ENCODE measurements at places on chromosomes 5 and 9.

- peak; percentile 6 for DNase-seq
Measured at GRCh38 chr5:176736301-176736930, 73.9 kb upstream of the UNC5A start.

- DNase-seq: no peak
Measured at GRCh38 chr9:88953381-88954029, 37.8 kb upstream of the S1PR3 start.

GRCh38 chr5:137344723-137345322, 154.3 kb downstream of the SPOCK1 start:
- DNase-seq: peak; percentile 30

DNA sequence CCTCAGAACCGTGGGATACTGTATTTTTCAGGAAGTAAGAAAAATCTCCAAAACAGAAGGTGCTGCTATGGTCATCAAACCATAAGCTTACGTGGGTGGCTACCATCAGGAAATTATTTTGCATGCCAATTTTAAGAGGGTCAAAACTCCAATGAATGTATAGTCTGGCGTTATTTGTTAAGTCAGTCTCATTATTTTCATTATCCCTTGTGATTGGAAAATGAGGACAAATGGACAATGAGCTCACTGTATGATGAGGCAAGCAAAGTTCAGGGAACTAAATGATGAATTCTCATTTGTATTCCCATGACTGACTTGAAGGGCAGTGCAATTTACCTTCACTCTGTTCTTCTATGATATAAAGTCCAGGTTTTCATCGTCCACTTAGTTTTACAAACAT, 17.6 kb downstream of the PUM3 start:
- no peak for DNase-seq

- DNase-seq: no peak
Measured at GRCh38 chr5:139872052-139872766, 76.6 kb downstream of the PSD2 start.

GRCh38 chr5:112594095-112594850, 143.4 kb upstream of the APC start:
- no peak for DNase-seq

- DNase-seq: no peak
Measured at GRCh38 chr5:36740259-36740898, 134.0 kb downstream of the SLC1A3 start.

GRCh38 chr5:53614376-53614885, 54.0 kb downstream of the NDUFS4 start:
- no peak for DNase-seq

GRCh38 chr5:27450607-27451006, 412.2 kb upstream of the CDH9 start:
- DNase-seq: no peak

DNA sequence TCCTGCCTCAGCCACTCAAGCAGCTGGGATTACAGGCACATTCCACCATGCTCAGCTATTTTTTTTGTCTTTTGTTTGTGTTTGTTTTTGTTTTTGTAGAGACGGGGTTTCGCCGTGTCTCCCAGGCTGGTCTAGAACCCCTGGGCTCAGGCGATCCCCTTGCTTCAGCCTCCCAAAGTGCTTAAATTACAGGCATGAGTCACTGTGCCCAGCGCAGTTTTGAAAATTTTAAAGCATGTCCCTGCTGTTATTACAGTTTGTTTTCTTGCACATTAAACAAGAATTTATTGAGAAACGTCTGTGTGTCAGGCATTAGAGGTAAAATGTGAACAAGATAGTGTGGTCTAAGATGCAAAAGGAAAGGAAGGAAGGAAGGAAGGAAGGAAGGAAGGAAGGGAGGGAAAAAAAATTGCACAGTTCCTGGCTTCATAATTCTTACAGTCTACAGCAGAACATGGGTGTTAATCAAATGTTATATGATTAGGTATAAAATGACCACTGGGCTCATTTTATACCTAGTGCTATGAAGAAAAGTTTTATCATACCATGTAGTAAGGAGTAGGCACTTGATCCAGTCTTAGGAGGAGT, 205.4 kb downstream of the SNX18 start:
- no peak for DNase-seq

DNA sequence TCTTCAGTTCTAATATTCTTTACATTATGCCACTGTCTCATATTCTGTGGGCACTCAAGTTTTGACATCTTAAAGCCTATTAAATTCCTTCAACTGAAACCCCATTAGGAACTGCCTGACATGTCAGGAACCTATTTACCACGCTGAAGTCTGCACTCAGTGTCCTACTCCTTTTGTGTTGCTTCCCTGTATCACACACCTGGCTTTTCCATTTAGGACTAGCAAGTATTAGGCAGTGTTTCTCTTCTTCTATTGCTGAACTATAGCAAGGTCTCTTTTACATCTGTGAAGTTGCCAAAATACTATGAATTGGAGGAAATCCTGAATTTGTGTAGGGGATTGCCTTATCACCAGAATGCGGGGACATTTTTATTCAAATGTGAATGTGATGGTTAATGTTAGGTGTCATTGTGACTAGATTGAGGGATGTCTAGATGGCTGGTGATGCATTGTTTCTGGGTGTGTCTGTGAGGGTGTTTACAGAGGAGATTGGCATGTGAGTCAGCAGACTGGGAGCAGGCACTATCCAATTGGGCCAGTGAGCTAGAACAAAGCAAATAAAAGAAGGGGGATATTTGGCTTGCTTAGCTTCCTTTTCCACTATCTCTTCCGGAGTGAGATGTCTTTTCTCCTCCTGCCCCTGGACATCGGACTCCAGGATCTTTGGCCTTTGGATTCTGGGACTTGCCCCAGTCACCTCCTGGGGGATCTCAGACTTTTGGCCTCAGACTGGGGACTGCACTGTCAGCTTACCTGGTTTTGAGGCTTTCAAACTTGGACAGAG, 21.2 kb upstream of the VCAN start:
- DNase-seq: no peak

- no peak for DNase-seq
Measured at GRCh38 chr5:93596310-93596675, 13.3 kb downstream of the NR2F1 start.

DNA sequence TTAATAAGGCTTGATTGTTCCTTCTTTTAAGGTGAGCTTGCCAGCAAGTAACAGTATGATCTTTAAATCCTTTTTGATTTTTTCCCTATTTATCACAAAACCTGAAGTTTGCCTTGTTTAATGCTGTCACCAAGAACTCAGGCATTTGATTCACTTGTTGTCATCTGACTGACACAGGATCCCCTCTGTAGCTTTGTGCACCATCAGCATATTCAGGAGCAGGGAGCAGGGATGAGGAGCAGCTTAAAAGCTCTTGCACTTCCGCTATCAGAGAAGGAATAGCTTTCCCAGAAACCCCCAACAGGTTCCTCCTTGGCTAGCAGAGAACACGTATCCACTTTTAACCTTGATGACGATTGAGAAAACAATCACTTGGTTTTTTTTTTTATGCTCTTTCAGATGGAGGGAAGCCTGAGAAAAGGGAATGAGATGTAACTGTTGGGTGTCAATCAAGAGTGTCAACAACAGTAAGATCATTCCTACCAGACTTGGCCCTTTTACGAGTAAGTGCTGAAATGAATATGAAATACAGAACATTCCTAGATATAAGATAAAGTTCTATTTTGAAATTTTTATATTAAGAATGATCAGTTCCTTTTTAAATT, 433.1 kb upstream of the CDH18 start:
- DNase-seq: no peak

GRCh38 chr5:2742921-2743679, 8.4 kb downstream of the IRX2 start:
- DNase-seq: no peak

- DNase-seq: no peak
Measured at GRCh38 chr9:93974151-93974550, 19.0 kb upstream of the BARX1 start.

GRCh38 chr9:38423973-38424843, at the start of gene IGFBPL1:
TSS of gene IGFBPL1 (minus strand) at chr9:38424454. CDS start at chr9:38424424, 30 bp downstream.
- peak; percentile 52 for DNase-seq

DNA sequence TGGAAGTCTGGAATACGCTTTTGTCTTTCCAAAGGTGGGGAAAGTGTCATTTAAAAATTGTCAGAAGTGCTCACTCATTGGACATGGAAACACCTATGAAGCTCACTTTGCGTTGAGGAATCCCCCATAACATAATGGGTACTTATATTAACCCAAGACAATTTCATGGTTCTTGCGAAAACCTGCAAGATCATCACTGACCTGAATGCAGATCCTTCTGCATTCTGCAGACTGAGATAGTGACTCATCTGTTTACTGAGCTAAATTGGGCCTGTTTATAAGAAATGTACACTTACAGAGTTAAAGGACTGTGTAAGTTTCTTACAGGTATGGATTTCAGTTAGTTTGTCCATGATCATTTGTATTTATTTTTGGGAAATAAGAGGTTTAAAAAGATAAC, 153.0 kb downstream of the HMHB1 start:
- no peak for DNase-seq

DNA sequence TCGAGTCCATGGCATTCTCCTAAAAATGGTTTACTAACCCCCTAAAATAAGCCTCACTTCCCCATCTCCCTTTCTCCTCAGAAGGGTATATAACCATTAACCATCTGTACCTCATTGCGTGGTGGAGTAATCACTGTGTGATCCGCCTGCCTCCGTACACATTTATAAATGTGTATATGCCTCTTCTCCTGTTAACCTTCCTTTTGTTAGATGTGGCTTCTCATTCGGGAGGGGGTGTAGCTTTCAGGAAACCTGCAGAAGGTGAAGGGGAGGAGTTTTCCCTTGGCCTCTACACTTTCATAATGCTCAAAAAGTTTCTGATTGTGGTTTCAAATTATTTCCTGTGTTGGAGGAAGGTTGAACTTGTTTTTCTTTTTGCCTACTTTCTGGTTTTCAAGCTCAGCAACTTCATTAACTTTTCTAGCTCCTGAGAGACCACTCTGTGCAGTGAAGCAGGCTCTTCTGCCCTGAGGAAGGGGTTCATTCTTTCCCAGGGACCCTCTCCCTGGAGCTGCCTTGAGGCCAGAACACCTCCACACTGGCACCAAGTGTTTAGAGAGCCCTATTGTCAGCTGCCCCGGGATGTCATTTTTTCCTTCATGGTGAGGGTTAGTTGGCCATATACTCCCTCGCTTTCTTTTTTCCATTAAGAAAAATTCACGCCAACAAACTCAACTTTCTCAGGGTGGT, 46.9 kb downstream of the RASGRF2 start:
- DNase-seq: no peak

DNA sequence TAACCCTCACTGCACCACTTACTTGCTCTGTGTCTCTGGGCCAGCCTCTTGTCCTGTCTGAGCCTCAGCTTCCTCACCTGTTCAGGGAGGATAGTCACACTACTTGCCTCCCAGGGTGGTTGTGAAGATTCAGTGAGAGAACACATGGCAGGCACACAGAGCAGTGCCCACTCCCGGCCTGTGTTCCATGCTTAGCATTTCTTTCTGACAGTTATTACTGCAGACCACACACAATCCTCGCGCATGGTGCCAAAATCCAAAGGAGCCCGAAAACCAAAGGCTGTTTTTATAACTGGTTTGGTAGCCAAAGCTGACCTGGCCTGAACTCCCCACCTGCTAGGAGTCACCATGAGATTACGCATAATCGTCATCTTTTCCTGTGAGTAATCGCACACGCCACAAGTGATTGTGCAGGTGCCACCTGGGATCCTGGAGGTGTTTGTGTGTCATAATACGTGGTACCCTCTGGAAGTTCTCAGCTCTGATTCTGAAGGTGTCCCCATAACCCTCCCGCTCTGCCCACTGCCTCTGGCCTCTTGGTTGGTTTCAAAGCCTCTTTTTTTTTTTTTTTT, 84.6 kb upstream of the FBXW11 start:
- no peak for DNase-seq

GRCh38 chr9:108889649-108890067, 27.6 kb downstream of the ACTL7A start:
- no peak for DNase-seq

- DNase-seq: no peak
Measured at GRCh38 chr9:113910036-113910639, 34.0 kb downstream of the ZNF618 start.

DNA sequence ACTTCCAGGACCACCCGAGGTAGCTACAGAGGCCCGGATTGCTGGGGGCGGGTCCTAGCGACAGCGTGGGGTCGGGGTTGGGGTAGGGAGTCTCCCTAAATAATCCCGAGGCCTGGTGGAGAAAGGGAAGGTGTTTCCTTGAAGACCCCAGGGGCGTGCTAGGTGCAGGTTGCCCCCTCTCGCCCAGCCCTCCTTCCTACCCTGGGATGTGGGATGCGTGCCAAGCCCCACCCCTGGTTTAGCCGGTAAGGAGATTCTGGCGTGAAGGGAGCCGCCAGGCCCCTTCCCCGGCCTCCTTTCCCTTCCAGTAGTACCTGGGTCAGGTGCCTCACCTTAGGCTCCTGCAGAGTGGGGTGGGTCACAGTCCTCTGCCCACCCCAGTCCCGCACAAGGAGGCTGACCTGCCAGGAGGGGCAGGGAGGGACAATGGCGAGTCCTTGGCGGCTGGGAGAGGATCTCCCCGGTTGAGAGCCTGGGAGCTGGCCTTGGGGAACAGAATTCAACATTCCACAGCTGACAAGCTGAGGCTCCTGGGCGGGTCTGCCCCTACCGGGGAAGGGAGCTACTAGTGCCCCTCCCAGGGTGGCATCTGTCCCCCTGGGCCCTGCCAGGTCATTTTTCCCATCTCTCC, 674 bp downstream of the TSPAN17 start:
- peak; percentile 28 for DNase-seq

- DNase-seq: peak; percentile 82
Measured at GRCh38 chr5:141814064-141814964, 63.9 kb downstream of the PCDH1 start.

DNA sequence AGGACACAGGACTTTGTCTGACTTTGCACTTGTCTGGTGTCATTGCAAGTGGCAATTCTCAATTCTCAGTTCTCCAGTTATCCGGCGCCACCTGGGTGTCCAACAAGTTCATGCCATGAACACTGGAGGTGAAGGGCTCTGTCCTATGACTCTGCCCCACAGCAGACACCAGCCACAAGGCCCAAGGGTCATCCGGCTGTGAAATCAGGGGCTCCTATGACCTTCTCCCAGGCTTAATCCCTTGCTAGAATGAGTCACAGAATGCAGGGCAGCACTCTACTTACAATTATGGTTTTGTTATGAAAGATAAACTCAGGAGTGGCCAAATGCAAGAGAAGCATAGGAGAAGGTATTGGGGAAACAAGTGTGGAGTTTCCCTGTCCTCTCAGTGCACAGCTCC, 392.0 kb downstream of the GADD45G start:
- no peak for DNase-seq

DNA sequence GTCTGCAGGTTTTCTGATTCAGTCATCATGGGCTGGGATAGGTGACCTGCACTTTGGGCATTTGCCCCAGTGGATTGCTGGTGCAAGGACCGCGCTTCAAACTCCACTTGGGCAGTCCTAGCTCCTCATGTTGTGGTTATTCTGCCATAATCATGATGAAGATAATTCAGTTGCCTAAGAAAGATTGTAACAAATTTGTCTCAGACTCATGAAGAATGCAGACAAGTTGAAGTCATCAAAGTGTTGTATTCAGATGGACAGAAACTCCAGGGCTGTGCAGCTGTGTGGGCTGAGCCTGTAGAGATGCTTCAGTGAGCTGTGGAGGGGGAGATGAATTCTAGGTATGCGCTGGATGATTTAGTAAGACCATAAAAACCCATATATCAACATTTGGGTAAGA, 38.5 kb downstream of the TARS1 start:
- no peak for DNase-seq

GRCh38 chr9:122941582-122942234, 888 bp downstream of the RABGAP1 start:
- peak; percentile 25 for DNase-seq

GRCh38 chr5:66814146-66814991, 218.2 kb downstream of the MAST4 start:
- peak; percentile 59 for DNase-seq

Measured in GM13976 (cell line).